ENCODE measurements at places on chromosomes 16 and 17.

- no peak for DNase-seq
Measured at GRCh38 chr17:17626151-17626805, 34.8 kb upstream of the PEMT start.

DNA sequence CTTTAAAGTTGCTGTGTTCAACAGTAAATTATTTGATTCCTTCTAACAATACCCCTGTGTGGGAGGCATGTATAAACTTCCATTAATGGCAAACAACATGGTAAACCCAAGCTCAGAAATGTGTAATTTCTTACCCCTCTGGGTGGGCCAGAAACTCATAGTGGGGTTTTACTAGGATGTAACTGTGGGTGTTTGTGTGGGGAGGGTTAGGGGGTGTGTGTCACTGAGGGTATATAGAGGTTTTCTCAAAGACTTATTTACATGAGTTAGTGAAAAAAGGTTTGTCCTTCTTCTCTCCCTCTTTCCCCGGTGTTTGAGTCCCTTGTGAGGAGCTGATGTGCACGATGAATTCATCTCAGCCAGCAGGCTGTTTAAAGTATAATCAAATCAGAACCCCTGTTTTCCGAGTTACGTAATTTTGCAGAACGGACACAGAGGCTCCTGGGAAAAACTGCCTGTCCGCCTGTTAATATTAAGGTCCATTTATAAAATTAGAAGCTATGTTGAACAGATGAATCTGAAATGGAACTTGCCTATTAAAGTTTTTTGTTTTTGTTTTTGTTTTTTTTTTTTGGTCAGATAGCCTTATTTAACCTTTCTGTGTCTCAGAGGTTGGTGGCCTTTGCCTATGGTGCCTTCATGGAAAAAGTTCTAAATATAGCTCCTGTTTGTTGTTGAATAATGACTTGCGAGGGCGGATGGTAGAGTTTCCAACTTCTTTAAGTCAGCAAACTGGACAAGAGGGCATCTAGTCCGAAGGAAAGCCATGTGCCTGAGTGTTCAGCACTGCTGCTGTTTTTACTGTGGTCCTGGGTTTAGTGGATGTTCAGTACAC is 73.3 kb downstream of the MSI2 start:
- DNase-seq, result no peak

- DNase-seq, result no peak
Measured at GRCh38 chr16:47519037-47519436, 57.9 kb downstream of the PHKB start.

DNA sequence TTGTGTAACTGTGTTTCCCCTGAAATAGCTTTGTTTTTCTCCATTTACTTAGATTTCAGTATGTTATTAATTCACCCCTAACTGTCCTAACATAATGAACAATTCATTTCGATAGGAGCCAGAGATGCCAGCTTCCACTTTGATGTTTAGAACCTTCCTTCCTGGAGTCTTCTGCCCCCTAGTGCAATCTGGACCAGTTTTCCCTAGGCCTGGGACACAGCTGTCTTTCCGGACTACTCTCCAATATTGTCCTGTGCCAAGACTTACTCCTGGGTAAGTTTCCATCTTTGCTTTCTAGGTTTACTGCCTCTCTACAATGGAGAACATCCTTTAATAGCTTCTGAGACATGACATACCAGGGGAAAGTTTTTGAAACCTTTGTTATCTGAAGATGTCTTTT is 12.8 kb downstream of the RECQL5 start:
- no peak for DNase-seq

GRCh38 chr17:80441133-80441578 is 26.2 kb downstream of the ENDOV start:
- DNase-seq, result peak; percentile 20

DNA sequence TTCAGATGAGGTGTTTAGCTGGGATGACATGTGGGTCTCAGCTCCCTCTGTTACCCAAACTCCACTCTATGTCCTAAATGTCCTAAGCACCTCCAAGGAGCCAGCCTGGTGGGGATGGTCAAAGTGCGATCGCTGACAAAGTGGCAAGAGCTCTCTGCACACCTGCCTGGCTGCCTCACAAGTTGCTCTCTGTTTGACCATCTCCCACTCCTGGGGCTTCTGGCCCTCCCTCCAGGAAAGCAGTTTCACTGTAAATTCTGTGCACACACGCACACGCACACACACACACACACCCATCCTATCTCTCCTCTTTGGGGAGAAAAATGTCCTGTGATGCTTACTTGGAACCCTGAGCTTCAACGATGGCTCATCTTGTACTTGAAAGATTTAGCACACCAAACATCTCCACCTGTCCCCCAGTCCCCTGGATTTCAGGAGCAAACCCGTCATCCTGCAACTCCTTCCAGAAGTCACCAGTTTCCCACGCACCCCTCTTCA is 1.7 kb downstream of the PITPNA start:
- no peak for DNase-seq

DNA sequence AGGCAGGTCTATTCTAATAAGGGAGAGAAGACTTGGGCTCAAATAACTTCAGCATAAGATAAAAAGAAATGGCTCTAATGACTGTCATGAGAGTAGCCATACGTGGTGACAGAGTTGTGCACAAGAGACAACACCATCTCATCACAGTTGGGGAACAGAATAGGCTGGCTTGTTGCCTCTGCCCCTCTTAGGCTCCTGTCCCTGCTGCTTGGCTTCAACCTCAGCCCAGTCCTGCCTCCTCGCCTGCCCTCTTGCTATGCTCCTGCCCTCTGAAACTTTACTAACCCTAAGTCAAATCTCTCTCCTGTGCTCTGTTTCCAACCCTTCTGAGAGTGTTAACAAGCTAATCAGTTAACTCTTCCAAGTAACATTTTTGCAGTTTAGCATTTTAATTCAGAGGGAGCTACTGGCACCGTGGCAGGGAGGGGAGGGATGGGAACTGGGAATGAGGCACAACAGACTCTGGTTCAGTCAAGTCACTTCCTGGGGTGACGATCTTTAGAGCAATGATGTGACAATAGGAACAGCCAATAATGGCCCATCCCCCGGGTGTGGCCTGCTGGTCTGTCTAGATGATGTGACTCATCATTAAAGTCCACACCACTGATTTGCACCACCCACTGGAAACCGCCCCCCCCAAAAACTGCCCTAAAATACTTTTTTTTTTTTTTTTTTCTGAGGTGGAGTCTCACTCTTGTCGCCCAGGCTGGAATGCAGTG is 35.5 kb downstream of the DNAH17 start:
- DNase-seq, result no peak

DNA sequence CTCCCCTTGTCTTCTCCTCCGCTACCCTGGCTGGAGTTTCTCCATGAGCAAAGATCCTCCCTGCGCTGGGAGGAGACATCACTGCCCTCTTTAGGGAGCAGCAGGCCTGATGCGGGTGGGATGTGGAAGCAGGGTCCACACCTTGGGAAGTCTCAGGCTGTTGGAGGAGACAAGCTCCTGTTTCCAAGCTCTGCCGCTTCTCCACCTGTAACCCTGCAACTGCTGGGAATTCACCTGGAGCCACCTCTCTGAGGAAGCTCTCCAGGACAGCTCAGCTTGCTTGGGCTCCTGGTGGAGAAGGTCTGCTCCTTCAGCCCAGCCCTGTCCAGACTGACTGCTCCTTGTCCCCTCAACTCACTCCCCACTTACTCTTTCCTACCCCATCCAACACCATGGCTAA is 14.8 kb upstream of the C17orf107 start:
- no peak for DNase-seq

DNA sequence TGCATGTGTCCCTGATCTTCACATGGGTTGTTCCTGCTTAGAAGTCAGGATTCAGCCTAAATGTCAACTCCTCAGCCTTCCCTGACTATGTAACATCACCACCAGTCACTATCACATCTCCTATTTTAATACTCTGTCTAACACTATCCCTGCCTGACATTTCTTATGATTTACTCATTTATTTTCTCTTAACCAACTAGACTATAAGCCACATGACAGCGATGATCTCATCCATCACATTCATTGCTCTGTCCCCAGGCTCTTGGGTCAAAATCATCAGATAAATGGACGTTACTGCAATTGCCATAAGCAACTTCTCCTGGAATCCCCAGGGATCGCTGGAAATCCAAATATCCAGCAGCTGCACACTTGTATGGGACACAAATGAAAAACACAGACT is 15.7 kb downstream of the CDRT4 start:
- no peak for DNase-seq

- no peak for DNase-seq
Measured at GRCh38 chr17:73909186-73909585, 264.9 kb upstream of the SDK2 start.

DNA sequence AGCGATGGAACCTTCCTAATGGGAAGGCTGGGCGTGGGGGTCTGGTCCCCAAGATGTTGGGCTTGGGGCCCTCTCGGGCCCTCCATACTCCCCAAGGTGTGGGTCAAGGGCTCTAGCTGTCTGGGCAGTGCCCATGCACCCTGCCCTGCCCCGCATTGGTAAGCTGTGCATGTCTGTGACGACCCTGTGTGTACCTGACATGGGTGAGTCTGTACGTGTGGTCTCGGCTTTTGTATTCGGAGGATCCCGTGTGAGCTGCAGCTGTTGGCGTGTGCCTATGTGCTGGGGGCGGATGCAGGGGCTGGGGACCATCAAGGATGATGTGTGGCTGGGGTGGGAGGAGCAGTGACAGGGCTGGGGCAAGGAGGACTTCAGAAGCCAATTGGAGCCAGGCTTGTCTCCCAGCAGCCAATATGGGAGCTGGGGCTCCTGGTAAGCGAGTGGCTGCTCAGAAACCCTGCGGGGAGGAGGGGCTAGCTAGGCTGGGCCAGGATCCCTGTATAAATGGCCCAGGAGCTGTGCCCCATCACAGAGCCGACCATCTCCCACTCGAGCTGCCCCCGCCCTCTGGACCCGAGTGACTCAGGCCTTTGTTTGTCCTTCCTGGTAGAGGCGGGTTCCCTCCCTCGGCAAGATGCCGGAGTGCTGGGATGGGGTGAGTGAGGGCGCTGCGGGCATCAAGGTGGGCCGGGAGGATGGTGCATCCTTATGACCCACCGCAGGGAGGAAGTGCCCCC is at the start of gene NDRG4:
Gene NDRG4, plus strand, starts transcription at position 529 of the 737 bp plus-strand sequence. Its CDS starts 106 bp downstream, at position 635.
- DNase-seq, result no peak

GRCh38 chr17:65925606-65926307 is 266.2 kb downstream of the CEP112 start:
- no peak for DNase-seq

- no peak for DNase-seq
Measured at GRCh38 chr17:20080513-20080912, 71.4 kb downstream of the SPECC1 start.

- DNase-seq, result no peak
Measured at GRCh38 chr16:57606847-57607501, 21.5 kb upstream of the ADGRG1 start.

GRCh38 chr17:68301438-68301959 is 10.2 kb downstream of the ARSG start:
- no peak for DNase-seq

GRCh38 chr17:68016838-68017237 is 18.7 kb upstream of the KPNA2 start:
- no peak for DNase-seq

DNA sequence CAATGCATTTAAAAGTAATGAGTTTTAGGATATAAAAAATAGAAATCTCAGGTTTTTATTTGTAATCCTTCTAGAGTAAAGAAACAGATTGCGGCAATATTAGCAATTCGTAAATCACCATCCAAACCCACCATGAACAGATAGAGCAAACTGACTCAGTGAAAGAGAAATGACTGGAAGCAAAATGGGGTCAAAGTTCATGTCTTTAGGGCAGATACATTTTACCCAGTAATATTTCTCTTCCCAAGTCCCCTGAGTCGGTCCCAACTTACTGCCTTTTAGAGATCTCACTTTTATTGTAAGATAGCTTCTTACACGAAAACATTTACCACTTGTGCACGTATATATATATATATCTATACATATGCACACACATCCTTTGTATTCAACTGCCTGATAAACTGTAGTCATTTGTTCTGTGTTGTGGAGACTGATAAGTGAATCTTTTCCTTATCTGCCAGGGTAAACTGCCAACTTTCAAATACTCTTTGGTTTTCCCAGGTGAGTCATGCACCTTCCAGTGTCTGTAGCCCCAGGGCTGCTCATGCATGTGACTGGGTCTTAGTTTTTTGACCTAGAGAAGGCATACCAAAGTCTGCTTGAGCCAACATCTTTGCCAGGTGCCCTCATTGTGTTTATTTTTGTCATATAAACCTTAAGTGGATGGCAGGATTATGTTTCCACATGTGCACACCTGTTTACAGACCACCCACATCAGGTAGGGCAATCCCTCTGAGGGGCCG is 7.8 kb upstream of the IRF8 start:
- DNase-seq, result no peak

- no peak for DNase-seq
Measured at GRCh38 chr17:28597606-28598383, 1.0 kb downstream of the SPAG5 start.

GRCh38 chr16:64687786-64688185 is 434.1 kb downstream of the CDH11 start:
- no peak for DNase-seq

DNA sequence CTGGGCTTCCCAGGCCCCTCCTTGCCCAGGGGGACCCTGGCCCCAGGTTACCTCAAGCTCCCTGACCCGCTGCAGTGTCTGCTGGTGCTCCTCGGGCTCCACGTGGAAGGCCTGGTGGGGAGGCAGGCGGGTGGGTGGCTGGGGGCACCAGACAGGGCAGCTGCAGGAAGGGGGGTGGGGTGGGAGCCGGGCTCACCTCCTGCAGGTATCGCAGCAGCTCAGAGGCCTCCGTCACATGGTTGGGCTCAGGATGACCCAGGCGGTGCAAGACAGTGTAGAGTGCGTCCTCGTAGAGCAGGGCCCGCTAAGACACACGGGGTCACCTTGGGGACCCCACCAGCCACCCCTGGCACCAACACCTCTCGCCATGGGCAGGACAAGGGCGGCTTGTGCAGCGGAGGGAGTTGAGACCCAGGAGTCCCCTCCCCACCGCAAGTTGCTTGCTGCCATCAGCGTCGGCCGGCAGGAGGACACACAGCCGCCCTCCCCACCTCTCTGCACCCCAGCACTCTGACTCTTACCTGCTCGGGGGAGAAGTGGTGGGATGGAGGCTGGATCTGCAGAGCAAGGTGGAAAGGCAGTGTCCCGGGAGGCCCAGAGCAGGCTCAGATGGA is 1.1 kb downstream of the UNC13D start:
- no peak for DNase-seq

DNA sequence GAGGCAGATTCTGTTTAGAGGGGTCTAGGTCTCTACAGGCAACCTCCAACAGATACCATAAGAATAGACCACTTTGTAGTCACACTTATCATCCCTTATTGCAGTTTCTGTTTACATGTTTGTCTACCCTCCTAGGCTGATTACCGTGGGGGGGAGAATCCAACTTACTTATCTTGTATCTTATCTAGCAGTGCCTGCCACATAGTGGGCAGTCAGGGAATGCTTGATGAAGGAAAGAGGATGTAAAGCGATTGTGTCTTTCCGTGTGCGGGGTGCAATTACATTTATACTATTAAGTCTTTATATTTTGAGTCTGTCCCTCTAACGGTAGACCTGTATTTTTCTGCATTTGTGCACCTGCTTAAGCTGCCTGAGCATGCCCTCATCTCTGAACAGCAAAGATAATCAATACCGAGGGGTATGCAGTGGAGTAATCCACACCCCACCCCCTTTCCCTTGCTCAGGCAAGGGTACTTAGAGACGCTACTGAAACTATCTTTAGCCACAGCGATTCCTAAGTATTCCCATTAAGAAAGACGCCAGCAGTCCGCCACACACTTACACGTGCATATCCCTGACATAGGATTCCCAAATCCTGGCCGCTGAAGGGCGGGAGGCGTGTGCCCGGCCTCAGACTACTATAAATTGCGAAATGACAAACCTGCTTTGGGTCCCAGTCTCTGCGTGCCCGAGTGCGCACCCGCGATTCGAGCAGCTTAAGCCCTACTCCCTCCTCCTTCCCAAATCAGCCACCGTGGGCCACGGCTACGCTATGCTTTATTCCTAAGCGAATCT is 635 bp upstream of the AATF start:
- no peak for DNase-seq

- DNase-seq, result no peak
Measured at GRCh38 chr16:55144651-55145050, 179.4 kb upstream of the IRX6 start.

Data from stimulated activated CD8-positive, alpha-beta memory T cell treated with anti-CD3 and anti-CD28 coated beads, Interleukin-15, amount 100 ng/mL, for 1 hour (primary cell).